Esophagus squamous epithelium (tissue), 5 donors: ENCODE measurements at places on chromosomes 12 and 14.

DNA sequence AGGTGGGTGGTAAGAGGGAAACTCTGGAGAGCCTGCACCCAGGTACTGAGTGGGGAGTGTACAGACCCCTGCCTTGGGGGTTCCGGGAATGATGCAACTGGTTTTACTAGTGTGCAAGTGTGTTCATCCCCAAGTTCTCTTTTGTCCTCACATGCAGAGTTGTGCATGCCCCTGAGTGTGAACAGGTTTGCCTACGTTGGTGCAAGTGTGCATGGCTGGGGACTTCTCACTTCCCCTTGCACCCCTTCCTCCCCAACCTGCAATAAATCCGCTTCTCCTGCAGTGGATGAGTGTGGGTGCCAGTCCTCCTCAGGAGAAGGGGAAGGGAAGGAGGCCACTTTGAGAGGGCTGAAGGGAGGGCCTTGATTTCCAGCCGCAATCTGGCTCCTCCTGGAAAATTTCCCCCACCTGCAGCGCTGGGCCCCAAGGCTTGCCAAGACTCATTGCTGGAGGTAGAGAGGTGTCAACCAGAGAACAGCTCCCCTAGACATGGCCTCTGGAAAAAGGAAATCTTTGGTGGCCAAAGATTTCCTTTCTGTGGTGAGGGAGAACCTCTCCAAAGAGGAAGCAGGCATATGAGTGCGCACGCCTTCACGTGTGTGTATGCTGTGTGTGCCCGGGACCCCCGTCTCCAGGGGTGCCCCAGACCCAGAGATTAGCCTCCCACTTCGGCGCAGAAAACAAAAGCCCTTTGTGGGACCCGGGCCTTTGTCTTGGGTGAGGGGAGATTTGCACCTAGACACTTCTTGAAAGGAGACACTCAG is 5.5 kb downstream of the AQP2 start:
- peaks cover 6% of the 10 kb centered on the region for H3K27me3 ChIP-seq
- peaks cover 9% of the 10 kb centered on the region for H3K4me1 ChIP-seq
- no peak overlapping the region for H3K27ac ChIP-seq
- H3K4me3 ChIP-seq, result no peak overlapping the region
- no peaks in the 10 kb centered on the region for H3K36me3 ChIP-seq

DNA sequence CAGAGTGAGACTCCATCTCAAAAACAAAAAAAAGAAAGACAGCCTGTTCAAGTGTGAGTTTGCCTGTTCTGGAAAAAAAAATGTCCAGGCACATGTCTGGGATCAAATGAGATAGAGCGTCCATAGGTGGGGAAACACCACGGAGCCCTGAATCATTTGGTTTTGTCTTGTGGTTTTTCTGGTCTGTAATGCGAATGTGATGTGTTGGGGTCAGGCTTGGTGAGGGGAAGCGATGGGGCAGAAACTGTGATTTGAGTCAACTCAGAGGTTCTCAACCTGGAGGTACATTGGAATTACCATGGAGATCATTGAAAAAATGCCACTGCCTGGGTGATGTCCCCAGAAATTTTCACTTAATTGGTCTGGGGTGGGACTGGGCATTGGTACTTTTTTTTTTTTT is 183.9 kb upstream of the PWP1 start:
- no peaks in the 10 kb centered on the region for H3K36me3 ChIP-seq
- no peak for DNase-seq
- no peak overlapping the region for H3K4me3 ChIP-seq
- no peaks in the 10 kb centered on the region for H3K27me3 ChIP-seq

DNA sequence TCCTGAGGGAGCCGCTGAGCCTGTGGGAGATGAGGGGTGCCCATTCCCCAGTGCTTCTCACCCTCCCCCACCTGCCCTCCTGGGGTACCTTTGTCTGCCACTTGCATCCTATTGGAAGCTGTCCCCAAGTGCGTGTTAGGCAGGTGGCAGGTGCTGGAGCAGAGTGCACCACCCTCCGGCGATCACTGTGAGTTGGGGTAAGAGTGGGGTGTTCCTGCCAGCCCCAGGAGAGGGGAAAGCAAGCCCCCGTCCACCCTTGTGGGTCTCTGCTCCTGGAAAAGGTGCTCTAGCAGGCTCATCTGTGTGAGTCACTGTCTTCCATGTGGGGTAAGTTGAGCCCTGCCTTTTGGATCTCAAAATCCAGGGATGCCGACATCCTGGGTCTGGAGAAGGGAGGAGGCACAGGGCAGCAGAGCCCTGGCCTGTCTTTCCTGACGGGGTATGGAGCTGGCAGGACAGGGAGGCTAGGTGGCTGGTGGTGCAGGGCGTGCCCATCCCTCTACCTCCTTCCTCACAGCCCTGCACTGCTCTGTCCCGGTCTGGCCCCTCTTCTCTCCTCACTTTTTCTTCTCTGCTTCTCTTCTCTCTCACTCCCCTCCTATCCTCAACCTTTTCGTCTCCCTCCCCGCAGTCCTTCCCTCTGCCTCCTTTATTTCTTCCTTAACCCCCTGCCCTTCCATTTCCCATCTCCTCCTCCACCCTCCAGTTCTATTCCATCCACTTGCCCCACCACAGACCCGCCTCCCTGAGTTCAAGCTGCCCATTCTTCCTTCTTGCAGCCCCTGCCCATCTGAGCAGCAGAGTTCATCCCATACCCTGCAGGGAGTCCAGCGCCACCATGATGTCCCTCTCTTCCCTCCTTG is 20.1 kb upstream of the KRT7 start:
- no peaks in the 10 kb centered on the region for H3K27me3 ChIP-seq
- H3K36me3 ChIP-seq, result no peaks in the 10 kb centered on the region
- H3K4me1 ChIP-seq, result peaks cover 27% of the 10 kb centered on the region
- DNase-seq, result no peak
- H3K27ac ChIP-seq, result no peak overlapping the region
- no peak overlapping the region for H3K4me3 ChIP-seq

GRCh38 chr14:78983126-78983525 is 813.0 kb downstream of the NRXN3 start:
- H3K4me3 ChIP-seq, result no peak overlapping the region
- H3K27me3 ChIP-seq, result no peaks in the 10 kb centered on the region
- H3K36me3 ChIP-seq, result no peaks in the 10 kb centered on the region
- H3K27ac ChIP-seq, result no peak overlapping the region

DNA sequence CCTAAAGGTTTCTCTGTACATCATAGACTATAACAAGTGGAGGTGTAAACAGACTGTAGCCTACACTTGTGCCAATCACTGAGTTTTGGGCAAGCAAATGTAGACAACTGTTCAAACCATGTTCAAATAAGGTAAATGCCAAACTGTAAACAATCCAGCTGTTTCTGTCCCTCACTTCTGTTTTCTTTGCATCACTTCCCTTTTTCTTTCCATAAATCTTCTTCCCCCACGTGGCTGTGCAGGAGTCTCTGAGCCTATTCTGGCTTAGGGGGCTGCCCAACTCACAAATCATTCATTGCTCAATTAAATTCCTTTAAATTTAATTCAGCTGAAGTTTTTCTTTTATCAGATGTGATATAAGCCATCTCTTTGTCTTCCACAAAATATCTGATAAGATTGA is 65.1 kb upstream of the CPM start:
- no peak overlapping the region for H3K4me3 ChIP-seq
- no peak overlapping the region for H3K27ac ChIP-seq
- H3K4me1 ChIP-seq, result no peaks in the 10 kb centered on the region
- DNase-seq, result no peak
- H3K36me3 ChIP-seq, result no peaks in the 10 kb centered on the region

- H3K36me3 ChIP-seq, result no peaks in the 10 kb centered on the region
- H3K27me3 ChIP-seq, result peaks cover 5% of the 10 kb centered on the region
- H3K4me1 ChIP-seq, result no peaks in the 10 kb centered on the region
- H3K27ac ChIP-seq, result no peak overlapping the region
Observed at GRCh38 chr12:13880613-13881012, 100.8 kb downstream of the GRIN2B start.

- H3K27ac ChIP-seq, result no peak overlapping the region
- no peak for DNase-seq
- H3K4me1 ChIP-seq, result no peaks in the 10 kb centered on the region
- H3K4me3 ChIP-seq, result no peak overlapping the region
- no peaks in the 10 kb centered on the region for H3K36me3 ChIP-seq
- peaks cover 63% of the 10 kb centered on the region for H3K27me3 ChIP-seq
Observed at GRCh38 chr14:100830681-100831080, 4.8 kb downstream of the MEG3 start.

DNA sequence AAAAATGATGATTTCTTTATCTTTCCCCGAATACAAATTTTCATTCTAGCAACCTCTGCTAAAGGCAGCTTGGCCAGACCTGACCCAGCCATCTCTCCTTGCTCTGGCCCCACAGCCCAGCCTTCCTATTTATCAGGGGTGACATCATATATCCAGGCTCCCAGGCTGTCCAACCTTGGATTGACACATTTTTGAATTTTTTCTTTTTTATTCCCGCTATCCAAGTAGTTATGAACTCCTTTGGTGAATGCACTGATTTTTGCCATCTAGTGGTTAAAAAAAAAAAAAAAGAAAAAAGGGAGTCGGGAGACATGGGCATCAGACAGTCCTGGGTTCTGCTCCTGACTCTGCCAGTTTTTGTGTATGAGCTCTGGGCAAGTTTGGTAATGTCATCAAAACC is 120.5 kb downstream of the PTPN11 start:
- H3K36me3 ChIP-seq, result no peaks in the 10 kb centered on the region
- H3K27me3 ChIP-seq, result no peaks in the 10 kb centered on the region
- H3K27ac ChIP-seq, result no peak overlapping the region
- H3K4me1 ChIP-seq, result no peaks in the 10 kb centered on the region
- no peak for DNase-seq
- no peak overlapping the region for H3K4me3 ChIP-seq

GRCh38 chr12:30985814-30986452 is 59.4 kb downstream of the TSPAN11 start:
- no peak overlapping the region for H3K27ac ChIP-seq
- no peaks in the 10 kb centered on the region for H3K36me3 ChIP-seq
- no peak overlapping the region for H3K4me3 ChIP-seq
- no peaks in the 10 kb centered on the region for H3K4me1 ChIP-seq

DNA sequence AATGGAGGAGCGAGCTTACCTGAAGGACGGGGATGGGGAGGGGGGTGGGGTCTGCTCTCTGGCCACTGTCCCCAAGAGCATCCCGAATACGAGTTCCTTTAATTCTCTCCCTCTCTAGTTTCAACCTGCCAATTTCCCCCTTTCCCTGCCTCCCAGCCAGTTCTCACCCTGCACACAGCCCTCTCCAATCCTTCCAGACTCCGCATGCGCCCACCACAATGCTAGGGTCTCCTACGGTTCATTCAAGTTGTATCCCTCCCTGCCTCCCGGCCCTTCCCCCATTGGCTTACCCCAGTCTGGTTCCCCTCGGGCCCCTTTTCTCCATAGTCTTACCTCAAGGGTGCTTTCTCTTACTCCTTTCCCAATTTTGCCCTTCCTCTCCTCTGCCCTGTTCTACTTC is 708 bp upstream of the IGFBP6 start:
- no peaks in the 10 kb centered on the region for H3K27me3 ChIP-seq
- H3K4me1 ChIP-seq, result peaks cover 59% of the 10 kb centered on the region
- DNase-seq, result no peak
- H3K27ac ChIP-seq, result peak overlapping the region; percentile 93
- peak overlapping the region; percentile 86 for H3K4me3 ChIP-seq
- no peaks in the 10 kb centered on the region for H3K36me3 ChIP-seq

DNA sequence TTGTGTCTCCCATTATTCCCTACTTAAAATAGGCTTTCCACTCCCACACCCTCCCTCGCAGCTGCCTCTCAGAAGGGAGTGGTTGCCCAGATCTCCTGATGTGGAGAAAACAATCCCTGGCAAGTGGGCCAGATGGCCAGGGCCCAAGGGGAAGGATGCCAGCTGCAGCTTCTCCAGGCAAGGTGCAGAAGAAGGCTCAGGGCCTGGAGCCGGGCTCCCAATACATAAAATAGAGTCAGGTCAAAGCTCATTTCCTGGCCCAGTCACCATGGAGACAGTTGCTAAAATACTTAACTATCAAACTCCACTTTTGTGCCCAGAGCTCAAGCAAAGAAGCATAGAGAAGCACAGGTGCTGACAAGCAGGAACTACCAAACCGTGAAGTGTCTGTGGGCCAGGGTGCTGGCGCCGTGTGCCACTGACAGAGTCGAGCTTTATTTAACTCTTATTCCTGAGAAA is 45.7 kb upstream of the ITPR2 start:
- peak overlapping the region; percentile 43 for H3K27ac ChIP-seq
- H3K36me3 ChIP-seq, result no peaks in the 10 kb centered on the region
- H3K4me3 ChIP-seq, result no peak overlapping the region
- no peak for DNase-seq
